ENCODE measurements at places on chromosomes 16 and 17. TPM values are rescaled to one million over a fixed set of nuclear protein-coding genes. Genes with fewer than 3 reads are reported as not detected.

GRCh38 chr17:82479602-82480001 is 21.1 kb downstream of the NARF start:
- DNase-seq: no peak
- H3K4me1 ChIP-seq: peaks cover 4% of the 10 kb centered on the region
- H3K36me3 ChIP-seq: peaks cover 32% of the 10 kb centered on the region
- H3K27ac ChIP-seq: no peak overlapping the region

GRCh38 chr17:49510059-49510719 is 15.1 kb downstream of the NGFR start:
- H3K36me3 ChIP-seq: no peaks in the 10 kb centered on the region
- peaks cover 19% of the 10 kb centered on the region for H3K27me3 ChIP-seq

DNA sequence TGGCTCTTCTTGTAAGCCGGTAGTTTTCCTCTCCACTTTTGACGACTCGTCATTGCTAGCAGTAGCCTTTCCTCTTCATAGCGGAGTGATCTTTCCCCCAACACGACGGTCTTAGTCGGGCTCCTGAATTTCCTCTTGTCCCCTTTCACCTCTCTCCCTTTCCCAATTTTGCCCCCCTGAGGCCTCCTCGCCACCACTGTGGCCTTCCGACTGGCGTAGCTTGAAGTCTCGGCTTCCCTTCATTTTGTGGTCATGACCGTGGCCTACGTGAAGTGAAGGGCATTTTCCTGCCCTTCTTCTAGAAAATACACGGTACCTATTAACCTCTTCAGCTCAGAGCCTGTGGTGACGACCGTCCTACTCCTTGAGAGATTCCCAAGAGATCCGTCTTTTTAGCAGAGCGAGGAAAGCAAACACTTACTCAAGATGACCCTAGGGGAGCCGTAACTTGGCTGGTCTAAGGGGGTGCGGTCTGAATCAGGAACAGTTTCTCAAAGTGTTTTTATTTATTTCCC is 787 bp downstream of the PRKAR1A start:
- peaks cover 41% of the 10 kb centered on the region for H3K4me1 ChIP-seq
- H3K36me3 ChIP-seq: peaks cover 35% of the 10 kb centered on the region
- H3K27ac ChIP-seq: peak overlapping the region; percentile 95
- H3K4me3 ChIP-seq: peak overlapping the region; percentile 92
- no peak for DNase-seq

- peaks cover 13% of the 10 kb centered on the region for H3K27me3 ChIP-seq
- no peak overlapping the region for H3K4me3 ChIP-seq
- no peak overlapping the region for H3K27ac ChIP-seq
- no peaks in the 10 kb centered on the region for H3K4me1 ChIP-seq
These were observed 9.3 kb downstream of the HS3ST3A1 start for GRCh38 chr17:13592427-13592826.

Gene CD68
- total RNA-seq: 9.2 TPM
